HFF-Myc (cell line): ENCODE measurements at places on chromosomes 11 and 22.

- no peak for DNase-seq
These were observed 1.8 kb upstream of the AP2A2 start for GRCh38 chr11:923691-924405.

DNA sequence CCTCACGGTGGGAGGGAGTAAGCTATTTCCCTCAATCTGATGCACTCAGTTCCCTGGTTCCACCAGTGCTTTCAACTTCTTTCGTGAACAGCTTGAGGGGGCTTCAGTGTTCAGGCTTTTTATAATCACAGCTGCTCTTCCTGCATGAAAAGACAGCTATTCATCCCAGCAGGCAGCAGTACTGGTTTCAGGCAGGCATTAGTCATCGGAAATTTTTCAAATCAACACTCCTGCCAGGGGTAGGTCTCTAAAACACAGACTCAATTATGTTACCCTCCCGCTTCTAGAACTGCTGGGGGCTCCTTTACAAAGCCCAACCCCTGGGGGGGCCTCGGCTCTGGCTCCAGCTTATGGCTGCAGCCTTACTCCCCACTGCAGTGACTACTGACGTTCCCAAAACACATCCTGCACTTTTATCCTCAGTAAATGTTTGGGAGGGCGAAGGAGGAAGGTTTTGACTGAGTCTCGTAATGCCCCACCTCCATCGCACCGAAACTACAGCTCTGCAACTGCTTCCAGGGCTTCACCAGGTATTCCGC lies 5.8 kb downstream of the POLDIP3 start:
- no peak for DNase-seq

DNA sequence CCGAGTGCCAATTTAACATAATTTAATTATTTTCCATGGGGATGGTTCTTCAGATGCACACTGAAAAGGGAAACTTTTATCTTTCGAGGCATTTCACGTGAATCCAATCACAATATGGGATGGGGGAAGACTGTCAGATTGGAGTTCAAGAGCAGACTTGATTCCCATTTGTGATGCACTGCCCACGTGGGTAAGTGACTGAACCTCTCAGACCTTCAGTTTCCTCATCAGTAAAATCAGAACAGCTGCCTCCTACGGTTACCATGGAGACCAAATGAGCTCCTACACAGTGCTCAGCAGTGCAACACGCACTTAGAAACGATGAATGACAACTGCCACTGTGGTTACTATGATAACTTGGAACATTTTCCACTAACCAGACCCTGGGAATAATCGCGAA lies 21.7 kb downstream of the KIAA0930 start:
- DNase-seq, result no peak

DNA sequence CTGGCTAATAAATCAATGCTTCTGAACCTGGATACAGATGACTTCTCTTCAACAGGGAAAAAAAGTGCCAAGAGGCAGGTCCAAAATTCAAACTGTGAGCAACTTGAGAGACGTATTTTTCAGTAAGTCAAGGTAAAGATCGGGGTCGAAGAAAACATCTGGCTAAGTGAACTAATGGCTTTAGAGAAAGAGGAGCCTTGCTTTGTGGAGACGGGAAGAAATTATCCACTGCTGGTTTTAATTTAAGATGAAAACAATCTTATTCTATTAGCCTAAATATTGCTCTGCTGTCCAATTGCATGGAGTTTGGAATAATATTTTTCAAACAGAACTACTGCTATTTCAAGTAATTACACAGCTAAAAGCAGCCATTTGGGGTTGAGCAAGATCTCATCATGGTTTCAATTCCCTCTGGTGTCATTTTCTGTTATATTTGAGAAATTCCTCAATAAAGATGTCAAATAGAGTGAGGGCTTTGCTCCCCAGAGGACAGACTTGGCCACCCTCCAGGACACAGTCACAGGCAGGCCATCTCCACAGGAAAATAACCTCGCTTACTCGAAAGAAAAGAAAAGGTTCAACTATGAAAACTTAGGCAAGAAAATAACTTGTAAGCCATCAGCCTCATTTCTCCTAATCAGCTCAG lies 29.8 kb downstream of the SCUBE1 start:
- no peak for DNase-seq

DNA sequence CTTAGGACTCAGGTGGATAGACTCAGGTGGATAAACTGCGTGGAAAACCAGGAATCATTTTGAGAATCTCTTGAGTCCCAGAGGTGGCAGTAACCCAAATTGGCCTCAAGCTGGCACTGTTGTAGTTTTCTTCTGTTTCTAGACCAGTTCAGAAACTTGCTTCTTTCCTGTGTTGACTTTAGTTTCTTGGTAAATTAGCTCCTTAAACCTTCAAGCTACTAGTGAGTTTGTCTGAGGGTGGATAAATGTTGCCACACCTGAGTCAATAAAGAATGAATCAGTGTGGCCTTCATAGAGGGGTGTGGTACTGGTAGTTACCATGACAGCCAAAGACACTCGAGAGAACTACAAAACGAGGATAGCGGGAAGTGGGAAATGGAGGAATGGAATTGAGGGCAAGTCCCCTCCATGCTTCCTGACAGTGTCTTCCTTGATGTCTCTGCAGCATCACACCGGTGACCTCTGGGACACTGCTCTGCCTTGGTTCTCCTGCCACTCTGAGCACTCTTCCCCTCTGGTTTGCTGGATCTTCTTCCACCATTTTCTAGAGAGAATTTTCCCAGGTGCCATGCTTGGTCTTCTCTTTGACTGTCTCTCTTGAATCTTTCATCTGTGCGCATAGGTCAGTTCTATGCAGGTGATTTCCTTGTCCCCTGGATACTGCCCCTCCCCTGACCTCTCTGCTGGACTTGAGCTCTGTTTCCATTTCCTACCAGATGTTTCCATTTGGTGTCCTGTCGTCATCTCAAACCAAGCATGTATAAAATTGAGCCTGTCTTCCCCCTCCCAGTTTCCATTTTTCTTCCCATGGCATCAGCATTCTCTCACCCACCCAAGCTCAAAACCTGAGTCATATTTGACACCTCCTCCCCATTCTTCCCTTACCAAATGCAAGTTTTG lies 7.2 kb downstream of the POLD4 start:
- no peak for DNase-seq

DNA sequence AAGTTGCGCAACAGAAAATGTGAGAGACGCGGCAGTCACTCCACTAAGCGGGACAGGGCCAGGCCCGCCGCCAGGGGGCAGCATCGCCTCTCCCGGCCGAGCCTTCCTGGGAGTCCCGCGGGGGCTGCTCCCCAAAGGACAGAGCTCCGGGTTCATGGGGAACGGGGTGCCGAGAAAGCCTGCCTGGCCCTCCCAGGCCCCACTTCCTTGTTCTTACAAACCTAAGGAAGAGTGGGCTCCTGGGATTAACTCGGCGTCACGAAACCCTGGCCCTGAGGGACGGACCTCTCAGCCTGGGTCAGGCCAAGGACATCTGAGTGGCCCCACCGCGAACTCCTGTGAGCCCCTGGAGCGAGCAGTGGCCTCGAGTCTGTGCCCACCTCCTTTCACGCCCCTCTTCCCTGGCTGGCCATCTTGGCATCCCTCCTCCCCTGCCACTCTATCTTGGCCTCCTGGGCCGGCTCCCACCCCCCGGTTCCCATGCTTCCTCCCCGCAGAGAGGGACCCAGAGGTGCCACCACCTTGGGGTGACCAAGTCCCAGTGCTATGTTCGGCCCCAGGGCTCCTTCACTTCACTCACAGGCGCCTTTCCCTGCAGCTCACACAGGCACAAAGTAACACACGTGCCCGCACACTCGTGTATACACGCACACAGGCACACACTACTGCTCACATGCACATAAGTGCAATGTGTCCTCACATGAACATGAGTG lies 99.9 kb upstream of the FGF3 start:
- no peak for DNase-seq

DNA sequence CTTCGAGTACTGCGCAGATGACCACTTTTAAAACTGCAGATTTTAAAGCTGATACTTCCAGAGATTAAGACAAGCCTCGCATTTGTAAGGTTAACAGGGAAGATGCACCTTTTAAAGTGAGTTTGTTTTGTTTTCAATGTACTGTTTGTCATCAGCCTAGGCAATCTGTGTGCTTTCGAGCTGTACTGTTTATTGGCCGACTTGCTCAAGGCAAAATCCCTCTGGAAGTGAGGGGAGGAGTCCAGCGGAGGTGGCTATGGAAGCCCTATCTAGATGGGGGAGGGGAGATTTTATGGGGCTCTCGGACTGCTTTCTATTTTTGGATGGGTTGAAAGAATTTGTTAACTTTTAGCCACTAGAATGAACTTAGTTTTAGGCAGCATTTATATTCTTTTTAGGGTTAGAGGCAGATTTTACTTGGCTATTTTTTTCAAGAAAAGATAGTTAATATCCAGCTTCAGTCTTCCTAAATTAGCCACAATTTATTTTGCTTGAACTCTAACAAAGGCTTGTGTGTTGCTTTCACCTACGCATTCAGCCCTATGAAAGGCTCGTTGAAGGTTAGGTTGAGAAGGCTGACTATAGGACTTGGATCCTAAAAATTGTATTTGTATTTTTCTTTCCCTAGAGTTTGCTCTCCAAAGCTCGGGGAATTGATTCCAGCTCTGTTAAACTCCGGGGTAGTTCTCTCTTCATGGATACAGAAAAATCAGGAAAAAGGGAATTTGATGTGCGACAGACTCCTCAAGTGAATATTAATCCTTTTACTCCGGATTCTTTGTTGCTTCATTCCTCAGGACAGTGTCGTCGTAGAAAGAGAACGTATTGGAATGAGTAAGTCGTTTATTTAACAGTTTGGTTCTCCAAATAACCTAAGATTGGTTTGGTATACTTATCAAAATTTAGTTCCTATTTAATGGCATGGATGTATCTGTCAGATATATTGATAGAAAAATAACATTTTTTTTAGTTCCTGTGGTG lies 2.1 kb downstream of the WEE1 start:
- DNase-seq, result peak; percentile 61

- DNase-seq, result no peak
These were observed 6.8 kb downstream of the CABP7 start for GRCh38 chr22:29726512-29727130.

DNA sequence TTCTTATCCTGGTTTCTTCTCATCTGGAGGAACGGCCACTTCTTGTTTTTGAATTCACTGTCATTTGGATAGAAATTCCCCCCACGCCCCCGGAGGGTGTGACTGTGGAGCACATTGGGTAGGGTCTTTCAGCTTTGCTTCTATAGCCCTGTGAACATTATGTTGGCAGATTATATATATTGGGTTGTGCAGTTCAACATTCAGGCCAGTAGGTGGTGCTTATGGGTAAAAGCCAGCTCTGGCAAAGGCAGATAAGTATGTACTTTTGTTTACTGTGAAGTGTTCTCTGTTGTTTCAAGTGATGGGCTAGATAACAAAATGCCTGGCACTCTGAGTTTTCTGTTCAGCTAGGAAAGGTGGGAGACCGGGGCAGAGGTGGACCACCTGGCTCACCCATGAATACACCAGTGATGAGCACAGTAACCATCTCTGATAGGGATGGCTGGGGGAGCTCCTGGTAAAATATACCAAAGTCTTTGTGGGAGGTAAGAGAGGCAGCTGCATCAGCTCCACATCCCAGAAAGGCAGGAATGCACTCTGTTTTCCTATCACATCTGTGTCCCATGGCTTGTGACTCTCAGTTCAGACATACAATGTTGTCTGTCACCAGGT lies 1348.2 kb upstream of the RAG2 start:
- DNase-seq, result peak; percentile 7

DNA sequence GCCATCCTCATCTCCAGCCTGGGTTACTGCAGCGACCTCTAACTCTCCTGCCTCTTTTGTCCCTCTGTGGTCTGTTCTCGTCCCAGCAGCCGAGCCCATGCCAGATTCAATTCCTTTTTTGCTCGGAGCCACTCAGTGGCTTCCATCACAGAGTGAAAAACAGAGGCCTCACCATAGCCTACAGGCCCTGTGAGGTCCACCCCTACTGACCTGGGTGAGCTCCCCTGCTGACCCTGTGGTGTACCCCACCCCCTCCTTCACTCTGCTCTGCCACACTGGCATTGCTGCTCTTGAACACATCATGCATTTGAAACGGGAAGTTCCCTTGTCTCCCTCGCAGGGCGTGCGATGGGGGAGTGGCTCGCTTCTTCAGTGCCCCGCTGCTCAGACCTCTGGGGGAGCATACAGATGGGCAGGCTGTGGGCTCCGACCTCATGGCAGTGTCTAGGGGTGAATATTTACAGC lies 2.1 kb downstream of the AIP start:
- no peak for DNase-seq

DNA sequence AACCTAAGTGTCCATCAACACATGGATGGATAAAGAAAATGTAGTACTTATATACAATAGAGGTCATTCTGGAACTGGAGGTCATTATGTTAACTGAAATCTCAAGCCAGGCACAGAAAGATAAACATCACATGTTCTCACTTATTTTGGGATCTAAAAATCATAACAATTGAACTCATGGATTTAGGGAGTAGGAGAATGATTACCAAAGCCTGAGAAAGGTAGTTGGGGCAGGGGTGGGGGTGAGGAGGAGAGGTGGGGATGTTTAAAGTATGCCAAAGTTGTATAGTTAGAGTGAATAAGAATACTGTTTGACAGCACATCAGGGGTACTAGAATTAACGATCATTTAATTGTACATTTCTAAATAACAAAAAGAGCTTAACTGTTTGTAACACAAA lies 1112.7 kb downstream of the DLG2 start:
- DNase-seq, result no peak

GRCh38 chr11:112983887-112984286 lies 22.7 kb downstream of the NCAM1 start:
- DNase-seq, result no peak

DNA sequence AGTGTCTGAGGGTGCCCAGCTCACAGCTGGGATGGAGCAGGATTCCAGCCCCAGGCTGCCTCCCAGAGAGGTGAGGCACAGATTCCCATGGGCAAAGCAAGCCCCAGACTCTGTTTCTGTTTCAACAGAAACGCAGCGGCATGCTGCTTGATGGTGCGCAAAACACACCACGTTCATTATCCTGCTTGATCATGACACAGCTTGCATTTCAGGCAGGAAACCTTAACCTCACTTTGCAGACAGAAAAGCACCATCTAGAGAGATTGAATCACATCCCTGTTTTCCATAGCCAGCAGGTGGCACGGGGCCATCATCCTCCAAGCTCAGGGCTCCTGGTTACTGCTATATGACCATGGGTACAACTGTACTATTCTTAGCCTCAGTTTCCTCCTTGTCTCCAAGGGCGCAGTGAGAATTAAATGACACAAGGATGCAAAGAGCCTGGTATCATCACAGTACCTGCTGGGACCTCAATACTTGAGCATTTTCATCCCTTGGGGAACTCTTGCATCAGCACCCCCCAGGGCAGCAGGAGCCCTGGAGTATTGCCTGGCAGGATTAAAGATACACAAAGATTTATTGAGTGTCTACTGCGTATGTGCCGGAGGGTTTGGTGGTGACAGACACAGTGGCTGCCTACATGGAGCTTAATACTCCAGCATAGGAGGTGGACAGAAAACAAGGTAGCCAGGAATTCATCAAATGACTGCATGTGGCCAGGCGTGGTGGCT lies 110.0 kb downstream of the TP53I11 start:
- no peak for DNase-seq
